Hippocampal formation (tissue), 2 donors: ENCODE measurements at places on chromosomes 3 and 15.
A peak's percentile ranks its signal among the peaks of the same experiment; 100 is the strongest.

GRCh38 chr3:114365909-114366308 lies 72.1 kb downstream of the TIGIT start:
- no peak for DNase-seq

DNA sequence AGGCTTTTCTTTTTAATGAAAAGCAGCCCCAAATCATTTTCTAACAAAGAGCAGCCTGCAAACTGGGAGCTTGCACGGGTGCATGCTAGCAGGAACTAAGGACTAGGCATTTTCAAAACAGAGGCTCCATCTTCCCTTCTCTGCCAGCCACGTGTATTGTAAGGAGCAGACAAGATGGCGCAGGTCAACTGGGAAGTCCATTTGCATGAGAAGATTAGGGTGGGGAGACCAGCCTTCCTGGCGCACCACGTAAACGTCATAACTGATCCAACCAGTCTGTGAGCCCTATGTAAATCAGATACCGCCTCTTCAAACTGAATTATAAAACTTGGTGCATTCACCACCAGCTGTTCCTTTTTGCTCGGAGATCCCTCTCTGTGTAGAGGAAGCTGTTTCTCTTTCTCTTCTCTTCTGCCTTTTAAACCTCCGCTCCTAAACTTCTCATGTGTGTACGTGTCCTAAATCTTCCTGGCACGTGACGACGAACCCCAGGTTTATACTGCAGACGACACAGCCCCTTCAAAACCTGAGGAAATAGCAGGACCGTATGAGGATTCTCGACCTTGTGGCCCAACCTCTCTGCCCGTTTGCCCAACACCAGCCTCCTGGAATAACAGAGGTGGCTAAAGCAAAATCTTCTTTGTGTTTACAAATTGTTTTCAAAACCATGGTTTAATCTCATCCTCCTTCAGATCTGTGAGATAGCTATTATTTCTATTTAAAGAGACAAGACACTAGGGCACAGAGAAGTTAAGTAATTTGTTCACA lies 26.4 kb upstream of the SLC30A4 start:
- no peak for DNase-seq

GRCh38 chr3:33001889-33002288 lies 50.4 kb downstream of the CCR4 start:
- no peak for DNase-seq

- no peak for DNase-seq
Measured at GRCh38 chr15:23567921-23568320, 2.4 kb downstream of the MKRN3 start.

DNA sequence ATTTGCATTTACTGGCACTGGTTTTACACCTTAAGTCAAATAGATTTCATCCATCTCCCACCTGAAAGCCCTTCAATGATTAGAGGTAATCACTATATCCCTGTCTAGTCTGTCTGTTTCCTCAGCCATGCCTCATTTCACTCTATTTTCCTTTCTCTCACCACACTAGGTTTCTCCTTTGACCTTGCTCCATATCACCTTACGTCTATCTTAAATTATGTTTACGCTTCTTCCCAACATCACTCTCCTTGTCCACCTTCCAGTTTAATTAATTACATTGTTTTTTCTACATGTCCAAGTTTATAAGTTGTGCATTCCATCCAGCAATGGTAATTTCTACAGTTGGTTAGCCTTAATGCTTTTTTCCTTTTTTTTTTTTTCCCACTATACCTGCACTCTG lies 396.7 kb upstream of the PDZRN3 start:
- no peak for DNase-seq

- DNase-seq = no peak
Measured at GRCh38 chr3:29741231-29741630, 460.4 kb downstream of the RBMS3 start.

GRCh38 chr3:34261001-34261385 lies 462.6 kb downstream of the PDCD6IP start:
- no peak for DNase-seq

DNA sequence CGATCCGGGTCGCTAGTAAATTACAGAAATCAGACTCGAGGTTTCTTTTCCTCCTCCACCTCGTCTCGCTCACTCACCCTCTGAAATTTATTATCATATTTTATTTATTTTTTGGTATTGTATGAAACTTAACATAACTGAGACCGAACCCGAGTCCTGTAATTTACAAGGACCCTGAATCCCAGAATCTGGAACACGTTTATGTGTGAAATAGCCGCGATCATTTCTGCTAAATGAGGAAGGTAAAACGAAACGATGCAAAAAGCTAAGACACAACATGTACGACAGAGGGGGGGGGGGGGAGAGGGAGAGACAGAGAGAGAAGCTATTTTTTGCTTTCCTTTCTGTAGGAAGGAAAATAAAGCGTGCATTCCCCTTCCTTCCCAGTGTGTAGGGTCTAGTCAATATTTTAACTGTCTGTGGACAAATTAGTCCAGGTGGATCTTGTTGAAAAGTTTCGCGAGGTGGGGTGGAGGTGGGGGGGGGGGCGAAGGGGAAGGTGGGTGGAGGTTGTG lies 1.6 kb downstream of the BBX start:
- DNase-seq = peak; percentile 67

GRCh38 chr3:17473761-17474160 lies 268.7 kb downstream of the TBC1D5 start:
- no peak for DNase-seq

GRCh38 chr3:851098-851790 lies 241.6 kb upstream of the CNTN6 start:
- DNase-seq = no peak

DNA sequence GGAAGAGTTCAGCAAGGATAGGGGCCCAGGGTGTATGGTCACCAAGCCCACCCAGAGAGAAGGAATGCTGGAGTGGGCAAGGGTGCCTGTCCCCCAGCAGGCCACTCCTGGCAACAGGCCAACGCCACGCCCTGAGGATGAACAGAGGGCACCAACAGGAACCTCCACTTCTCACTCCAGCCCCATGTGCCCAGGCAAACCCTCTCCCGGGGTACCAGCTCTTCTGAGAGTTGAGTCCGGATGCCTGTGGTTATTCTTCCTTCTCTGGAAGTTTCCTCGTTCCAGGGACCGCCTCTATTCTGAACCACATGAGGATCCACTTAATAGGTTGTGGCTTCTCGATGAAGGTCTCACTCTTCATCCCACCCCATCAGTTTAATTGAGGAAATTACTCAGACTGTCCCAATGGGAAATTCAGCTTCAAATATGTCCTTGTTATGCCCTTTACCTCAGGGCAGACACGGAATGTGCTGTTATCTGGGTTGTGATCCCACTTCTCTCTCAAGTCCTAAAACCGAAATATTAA lies 114.3 kb downstream of the LIPC start:
- no peak for DNase-seq

- DNase-seq = no peak
Measured at GRCh38 chr15:100683434-100683833, 81.0 kb downstream of the ASB7 start.

- no peak for DNase-seq
Measured at GRCh38 chr3:178707311-178708031, 171.2 kb downstream of the KCNMB2 start.

DNA sequence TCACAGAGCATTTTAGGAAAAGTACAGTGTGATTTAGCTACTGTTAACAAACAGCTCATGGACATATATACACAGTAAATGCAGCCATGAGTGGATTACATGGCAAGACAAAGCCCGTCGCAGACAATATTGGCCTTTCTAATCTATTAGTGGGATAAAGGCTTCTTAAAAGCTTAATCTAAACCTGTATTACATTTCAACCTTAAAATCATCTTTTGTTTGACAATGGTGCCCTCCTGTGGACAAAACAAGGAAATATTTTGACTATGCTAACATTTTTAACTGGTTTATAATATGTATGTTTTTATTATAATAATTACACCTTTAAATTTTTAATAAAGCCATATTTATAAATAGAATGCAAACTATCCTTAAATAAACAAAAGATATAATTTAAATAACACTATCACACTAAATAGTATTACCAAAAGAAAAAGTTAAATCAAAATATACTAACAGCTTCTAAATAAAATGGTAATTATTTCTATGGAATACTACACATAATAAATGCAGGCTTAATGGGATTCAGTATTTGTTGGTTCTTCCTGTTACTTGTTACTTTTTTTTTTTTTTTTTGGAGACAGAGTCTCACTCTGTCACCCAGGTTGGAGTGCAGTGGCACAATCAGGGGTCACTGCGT lies 38.6 kb downstream of the TAFA4 start:
- DNase-seq = peak; percentile 25

- DNase-seq = no peak
Measured at GRCh38 chr3:72746430-72747411, 101.5 kb downstream of the SHQ1 start.

DNA sequence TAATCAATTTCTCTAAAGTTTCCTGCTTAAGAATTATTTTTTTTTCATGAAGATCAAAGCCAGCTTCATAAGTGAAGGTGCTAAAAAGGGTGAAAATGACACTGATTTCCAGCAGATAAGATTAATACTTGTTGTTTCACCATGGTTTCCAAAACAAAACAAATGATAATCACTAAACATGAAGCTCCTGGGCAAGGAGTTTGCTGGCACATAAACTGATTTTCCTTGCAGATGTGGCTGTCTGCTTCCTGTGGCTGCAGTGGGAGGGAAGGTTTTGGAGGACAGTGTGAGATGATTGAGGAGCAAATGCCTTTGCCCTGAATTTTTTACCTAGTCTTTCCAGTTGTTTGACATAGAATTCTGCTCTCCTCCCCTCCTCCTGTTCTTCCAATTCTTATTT lies 228.8 kb downstream of the DIPK2A start:
- no peak for DNase-seq

GRCh38 chr3:13770170-13771169 lies 109.4 kb downstream of the WNT7A start:
- DNase-seq = no peak

- no peak for DNase-seq
Measured at GRCh38 chr3:155334914-155335723, 41.6 kb upstream of the STRIT1 start.

DNA sequence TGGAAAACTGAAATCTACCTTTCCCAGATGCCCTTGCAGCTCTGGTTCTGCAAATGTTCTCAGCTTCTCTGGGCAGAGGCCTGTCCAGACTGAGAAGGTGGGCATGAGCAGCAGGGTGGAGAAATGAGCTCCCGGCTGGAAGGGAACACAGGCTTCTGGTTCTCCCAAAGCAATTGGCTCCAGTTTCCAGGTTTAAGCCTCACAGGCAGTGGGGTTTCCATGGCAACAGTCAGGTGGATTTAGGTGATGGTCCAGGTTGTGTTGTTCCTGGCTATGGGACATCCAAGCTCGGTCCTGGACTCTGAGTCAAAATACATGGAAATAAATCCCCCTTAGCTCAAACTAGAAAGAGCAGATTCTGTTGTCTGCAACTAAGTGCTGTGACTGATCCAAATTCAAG lies 94.6 kb upstream of the IQSEC1 start:
- DNase-seq = no peak

DNA sequence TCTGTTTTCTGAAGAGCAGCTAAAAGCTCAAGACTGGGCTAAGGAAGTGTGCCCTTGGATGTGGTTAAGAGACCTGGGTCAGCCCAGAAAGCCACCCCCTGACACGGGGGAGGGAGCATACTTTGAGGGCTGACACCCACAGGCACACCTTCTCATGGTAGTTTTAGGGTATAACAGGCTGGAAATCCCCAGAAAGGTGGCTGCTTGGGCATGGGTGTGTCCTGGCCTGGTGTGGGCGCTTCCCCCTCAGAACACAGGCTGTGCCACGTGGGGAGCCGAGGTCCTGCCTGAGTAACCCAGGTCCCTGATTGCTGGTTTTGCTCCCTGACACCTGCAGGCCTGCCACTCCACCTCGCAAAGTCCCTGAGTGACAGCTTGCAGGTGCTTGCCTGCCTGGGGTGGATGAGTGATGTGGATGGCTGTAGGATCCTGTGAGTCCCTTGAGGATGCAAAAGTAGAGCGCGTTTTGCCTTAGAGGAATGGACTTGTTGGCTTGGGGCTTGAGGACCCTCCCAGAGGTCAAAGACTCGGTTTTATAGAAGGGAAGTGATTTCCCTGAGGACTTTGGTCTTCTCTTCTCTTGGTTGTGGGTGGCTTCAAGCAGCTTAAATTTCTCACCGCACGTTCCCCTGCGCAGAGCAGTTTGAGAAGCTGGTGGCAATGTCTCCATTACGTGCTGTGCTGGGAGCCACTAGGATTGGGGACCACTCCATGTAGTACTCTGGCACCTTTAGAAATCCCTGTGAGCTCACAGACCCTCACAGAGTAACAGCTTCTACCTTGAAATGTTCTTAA lies 94.4 kb downstream of the DNASE1L3 start:
- no peak for DNase-seq

- DNase-seq = no peak
Measured at GRCh38 chr3:146496726-146497125, 27.4 kb upstream of the PLSCR2 start.

- DNase-seq = no peak
Measured at GRCh38 chr3:183591881-183592521, 36.5 kb upstream of the KLHL6 start.

DNA sequence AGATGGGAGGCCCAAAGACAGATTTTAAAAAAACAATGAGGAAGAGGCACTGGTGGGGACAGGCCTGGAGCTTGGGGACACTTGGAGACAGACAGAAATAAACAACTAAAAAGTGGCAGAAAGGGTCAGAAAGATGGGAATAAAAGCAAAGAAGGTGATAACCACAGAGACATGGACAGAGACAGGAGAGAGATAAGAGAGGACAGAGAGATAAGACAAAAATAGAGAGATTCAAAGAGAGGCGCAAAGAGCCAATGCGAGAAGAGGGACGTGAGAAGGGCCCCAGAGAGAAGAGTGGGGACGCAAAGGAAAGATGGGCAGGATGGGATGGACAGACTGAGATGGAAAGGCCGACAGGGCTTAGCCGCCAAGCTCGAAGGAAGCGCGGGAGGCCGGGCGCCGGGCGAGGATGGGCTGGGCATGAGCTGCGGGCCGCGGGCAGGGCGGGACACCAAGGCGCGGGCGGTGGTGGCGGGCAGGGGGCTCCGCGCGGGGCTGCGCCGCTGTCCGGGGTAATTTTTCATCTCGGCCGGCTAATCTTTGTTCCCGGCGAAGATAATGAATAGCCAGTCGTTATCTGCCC lies 3.1 kb upstream of the GATA2 start:
- DNase-seq = no peak

- DNase-seq = no peak
Measured at GRCh38 chr3:72437661-72438406, 410.4 kb downstream of the SHQ1 start.

- DNase-seq = no peak
Measured at GRCh38 chr15:56371495-56372147, 6.4 kb downstream of the TEX9 start.

- DNase-seq = no peak
Measured at GRCh38 chr15:40441565-40442531, 1.1 kb downstream of the BAHD1 start.

DNA sequence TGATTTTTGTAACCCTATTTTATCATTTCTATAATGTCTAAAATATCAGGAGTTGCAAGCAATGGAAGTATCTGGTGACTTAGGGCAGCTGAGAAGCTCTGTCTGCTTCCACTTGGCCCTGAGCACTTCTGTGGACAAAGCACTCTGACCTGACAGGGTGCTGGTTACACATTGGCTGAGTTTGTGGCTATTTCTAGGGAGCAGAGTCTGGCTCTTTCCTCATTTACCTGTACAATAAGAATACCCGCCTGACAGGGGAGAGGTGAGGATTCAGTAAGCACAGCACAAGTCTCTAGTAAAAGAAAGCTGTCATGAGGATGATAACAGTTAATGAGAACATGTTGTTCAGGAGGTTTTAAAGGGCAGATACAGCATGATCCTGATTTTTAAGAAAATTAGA lies 33.3 kb upstream of the SPESP1 start:
- DNase-seq = no peak

- no peak for DNase-seq
Measured at GRCh38 chr3:120102232-120102631, 8.0 kb upstream of the GSK3B start.
